Stimulated activated CD4-positive, alpha-beta T cell treated with anti-CD3 and anti-CD28 coated beads, Interleukin-4, amount 100 ng/mL, for 1 hour (primary cell): ENCODE measurements at places on chromosomes 6 and 20.
A peak's percentile ranks its signal among the peaks of the same experiment; 100 is the strongest.

DNA sequence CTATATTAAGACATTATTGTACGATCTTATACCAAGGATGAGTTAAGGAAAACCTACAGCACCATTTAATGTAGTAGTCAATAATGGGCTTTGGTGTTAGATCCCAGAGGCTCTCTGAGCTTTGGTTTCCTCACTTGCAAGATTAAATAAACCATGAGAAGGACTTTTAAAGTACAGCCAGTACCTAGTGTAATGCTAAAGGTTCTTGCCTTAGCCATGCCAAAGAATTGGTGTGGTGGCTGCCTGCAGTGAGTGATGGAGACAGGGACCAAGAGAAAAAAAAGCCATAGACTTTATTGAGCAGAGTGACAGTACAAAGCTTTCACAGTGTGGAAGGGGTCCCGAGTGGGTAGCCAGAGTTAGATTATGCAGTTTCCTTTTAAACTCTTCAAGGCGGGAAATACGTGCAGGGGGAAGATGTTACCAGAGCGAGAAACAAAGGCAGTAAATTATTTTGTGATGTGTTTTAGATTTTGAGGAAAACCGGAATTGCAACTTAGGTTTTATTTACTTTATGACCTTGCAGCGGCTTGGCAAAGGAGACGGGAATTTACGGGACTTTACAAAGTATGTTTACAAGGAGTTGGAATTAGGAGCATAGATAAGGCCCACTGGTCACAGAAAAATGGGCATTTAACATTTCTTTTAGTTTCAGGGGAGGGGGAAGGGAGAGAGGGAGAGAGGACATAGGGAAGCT lies 100.4 kb downstream of the MYO6 start:
- no peak for DNase-seq

DNA sequence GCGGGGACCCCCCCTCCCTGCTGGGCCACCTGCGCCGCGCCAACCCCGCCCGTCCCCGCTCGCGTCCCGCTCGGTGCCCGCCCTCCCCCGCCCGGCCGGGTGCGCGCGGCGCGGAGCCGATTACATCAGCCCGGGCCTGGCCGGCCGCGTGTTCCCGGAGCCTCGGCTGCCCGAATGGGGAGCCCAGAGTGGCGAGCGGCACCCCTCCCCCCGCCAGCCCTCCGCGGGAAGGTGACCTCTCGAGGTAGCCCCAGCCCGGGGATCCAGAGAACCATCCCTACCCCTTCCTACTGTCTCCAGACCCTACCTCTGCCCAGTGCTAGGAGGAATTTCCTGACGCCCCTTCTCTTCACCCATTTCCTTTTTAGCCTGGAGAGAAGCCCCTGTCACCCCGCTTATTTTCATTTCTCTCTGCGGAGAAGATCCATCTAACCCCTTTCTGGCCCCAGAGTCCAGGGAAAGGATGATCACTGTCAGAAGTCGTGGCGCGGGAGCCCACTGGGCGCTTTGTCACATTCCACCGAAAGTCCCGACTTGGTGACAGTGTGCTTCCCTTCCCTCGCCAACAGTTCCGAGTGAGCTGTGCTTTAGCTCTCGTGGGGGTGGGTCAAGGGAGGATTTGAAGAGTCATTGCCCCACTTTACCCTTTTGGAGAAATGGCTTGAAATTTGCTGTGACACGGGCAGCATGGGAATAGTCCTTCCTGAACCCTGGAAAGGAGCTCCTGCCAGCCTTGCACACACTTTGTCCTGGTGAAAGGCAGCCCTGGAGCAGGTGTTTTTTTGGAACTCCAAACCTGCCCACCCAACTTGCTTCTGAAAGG lies 2.1 kb downstream of the VEGFA start:
- peak; percentile 73 for DNase-seq

DNA sequence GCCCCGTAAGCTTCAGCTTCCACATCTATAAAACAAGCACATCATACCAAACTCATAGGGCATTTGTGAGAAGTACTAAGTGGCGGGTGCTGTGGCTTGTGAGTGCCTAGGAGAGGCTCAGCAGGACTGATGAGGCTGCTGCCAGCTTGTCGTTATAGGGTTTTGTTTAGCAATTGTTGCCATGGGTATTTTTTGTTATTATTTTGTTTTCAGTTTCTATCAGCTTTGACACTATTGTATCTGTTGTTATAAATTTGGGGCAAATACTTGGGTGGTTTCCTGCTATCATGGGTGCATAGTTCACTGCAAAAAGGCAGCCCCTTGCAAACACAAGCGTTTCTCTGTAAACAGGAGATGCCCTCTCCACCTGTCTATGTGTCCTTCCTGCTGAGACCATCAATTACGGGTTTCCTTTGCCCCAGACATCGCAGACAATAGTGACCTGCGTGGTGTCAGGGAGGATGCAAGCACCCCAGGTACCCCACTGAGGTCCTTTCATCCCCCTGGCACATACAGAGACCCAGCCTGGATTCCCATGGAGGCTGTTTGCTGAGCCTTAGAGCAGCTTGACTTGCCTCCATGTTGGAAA lies 3.1 kb upstream of the CCDC167 start:
- no peak for DNase-seq

- DNase-seq = no peak
Measured at GRCh38 chr6:154767003-154767723, 33.9 kb downstream of the SCAF8 start.

DNA sequence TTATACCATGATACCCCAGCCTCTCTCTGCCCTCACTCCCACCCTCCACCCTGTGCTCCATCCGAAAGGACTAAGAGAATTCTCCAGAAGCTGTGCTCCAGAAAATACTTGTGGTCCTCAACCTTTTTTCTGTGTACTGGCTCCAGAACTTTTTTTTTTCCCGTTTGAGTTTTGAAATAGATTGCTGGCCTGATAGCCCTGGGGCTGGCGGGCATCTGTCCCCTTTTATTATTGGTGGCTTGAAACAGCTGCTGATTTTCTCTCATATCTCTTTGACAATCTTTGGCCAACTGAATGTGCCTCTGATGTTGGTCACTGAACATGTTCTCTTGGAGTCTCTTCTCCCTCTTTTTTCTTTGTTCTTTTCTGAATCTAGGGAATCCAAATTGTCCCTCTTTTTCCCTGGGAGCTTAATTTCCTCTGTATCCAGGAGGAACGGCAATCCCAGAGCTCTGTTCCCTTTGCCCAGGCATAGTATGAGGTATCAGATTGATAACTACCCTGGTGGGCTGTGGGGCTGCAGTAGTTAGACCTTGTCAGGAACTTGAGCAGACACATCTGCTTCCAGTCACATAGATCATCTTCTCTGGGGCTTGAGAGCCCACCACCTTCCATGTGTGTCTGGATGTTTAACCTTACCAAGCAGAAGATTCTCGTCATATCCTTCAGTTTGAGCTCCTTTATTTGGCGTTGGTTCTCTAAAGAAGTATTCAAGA lies 1.6 kb downstream of the PPARD start:
- DNase-seq = no peak

GRCh38 chr6:64085126-64085525 lies 449.5 kb downstream of the PHF3 start:
- no peak for DNase-seq

- no peak for DNase-seq
Measured at GRCh38 chr6:117504478-117505144, 22.1 kb downstream of the DCBLD1 start.

- no peak for DNase-seq
Measured at GRCh38 chr6:19552076-19552475, 285.1 kb upstream of the ID4 start.

DNA sequence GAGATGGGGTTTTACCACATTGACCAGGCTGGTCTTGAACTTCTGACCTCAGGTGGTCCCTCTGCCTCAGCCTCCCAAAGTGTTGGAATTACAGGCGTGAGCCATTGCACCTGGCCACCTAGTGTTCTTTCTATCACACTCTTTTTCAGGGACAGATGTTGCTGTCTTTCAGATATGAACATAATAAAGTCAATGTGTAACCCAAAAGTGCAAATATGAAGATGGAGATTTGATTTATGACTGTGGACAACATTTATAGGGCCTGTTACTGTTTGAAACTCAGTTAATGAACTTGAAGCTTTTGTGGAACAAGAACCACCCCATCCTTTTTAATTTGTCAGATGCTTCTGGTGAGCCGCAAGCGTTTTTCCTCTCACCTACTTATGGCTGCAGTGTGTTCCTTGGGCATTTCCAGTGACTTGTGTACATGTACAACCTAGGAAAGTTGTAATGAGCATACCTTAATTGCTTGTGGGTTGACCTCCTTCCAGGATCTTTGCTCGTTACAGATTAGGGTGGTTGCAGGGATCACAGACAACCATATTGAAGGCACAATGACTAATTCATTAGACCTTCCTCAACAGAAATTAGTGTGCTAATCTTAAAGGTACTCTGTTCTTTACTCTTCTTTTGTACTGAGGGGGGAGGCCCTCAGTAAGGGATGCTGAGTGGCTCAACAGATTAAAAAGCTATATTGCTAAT lies 6.8 kb downstream of the TBPL1 start:
- no peak for DNase-seq

DNA sequence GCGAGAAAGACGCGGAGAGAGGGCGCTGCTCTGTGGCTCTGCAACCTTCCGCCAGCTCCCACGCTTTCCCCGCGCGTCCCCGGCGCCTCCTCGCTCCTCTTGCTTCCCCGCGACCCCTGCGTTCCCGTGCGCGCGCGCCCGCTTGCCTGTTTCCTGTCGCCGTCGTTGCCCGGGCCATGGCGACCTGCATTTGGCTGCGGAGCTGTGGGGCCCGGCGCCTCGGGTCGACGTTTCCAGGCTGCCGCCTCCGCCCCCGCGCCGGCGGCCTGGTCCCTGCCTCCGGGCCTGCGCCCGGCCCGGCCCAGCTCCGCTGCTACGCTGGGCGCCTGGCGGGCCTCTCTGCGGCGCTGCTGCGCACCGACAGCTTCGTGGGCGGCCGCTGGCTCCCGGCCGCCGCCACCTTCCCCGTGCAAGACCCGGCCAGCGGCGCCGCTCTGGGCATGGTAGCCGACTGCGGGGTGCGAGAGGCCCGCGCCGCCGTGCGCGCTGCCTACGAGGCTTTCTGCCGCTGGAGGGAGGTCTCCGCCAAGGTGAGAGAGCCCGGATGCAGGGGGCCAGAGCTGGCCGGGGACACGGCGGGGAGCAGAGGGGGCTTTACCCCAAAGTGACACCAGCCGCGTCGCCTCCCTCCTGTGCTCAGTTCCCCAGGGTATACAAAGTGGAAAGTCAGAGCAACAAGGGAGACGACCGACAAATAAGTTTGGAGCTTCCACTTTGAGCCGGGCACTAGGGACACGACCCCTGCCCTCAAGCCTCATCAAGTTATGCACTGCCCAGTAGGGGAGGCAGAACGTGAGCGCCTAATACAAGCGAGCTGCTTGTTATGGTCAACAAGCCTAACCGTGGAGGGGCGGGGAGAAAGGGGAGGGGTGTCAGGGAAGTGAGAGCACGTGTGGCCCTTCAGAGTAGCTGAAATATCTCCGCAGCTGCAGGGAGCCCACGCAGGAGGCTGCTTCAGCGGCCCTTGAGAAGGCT lies at the start of gene ALDH5A1:
TSS of gene ALDH5A1 (plus strand) at position 149 of the 975 bp plus-strand sequence. CDS start at position 177, 28 bp downstream.
- peak; percentile 85 for DNase-seq

DNA sequence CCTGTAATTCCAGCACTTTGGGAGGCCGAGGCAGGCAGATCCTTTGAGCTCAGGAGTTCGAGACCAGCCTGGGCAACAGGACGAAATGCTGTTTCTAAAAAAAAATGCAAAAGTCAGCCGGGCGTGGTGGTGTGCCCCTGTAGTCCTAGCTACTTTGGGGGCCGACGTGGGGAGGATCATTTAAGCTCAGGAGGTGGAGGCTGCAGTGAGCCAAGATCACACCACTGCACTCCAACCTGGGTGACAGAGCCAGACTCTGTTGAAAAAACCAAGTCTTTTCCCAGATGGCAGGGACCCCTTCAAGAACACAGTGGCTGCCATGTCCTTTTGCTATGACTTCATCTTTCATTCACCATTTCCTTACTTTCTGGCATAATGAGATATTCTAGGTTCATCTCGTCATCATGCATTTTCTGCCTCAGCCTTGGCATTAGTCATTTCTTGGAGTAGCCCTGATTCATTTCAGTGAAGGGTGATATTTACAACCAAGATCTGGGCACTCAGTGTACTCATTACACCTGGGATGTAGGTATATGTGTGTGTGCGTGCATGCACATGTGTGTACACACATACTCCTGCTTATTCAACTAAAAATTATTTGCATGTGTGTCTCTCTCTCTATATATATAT lies 61.4 kb upstream of the TOX2 start:
- no peak for DNase-seq

DNA sequence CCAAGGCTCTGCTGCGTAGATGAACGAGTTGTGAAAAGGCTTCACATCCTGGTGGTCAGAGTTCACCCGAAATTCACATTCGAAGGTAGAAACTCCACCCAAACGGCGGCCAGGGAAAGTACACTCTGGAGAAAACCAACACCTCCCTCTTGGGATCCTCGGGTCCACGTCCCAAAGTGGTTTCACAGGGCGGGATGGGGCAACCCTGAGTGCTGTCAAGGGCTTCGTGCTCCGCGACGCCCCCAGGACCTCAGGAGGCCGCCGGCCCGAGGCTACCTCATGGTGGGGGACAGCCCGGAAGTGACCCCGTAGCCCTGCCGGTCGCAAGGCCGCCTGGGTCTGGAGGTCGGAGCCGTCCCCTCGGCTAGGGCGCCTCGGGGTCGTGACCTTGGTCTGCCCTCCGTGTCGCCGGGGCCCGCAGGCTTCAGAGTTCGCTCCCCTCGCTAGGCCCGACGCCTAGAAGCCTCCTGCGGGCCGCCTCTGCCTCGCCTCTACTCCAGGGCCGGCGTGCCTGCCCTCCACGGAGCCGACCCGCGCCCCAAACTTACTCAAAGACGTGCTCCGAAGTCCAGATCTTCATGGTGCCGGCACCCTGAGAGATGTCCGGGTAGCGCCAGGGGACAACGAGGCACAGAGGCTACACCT lies at the start of gene PRELID3B:
TSS of gene PRELID3B (minus strand) at position 636 of the 645 bp plus-strand sequence. CDS start at position 580, 56 bp downstream.
- DNase-seq = no peak

DNA sequence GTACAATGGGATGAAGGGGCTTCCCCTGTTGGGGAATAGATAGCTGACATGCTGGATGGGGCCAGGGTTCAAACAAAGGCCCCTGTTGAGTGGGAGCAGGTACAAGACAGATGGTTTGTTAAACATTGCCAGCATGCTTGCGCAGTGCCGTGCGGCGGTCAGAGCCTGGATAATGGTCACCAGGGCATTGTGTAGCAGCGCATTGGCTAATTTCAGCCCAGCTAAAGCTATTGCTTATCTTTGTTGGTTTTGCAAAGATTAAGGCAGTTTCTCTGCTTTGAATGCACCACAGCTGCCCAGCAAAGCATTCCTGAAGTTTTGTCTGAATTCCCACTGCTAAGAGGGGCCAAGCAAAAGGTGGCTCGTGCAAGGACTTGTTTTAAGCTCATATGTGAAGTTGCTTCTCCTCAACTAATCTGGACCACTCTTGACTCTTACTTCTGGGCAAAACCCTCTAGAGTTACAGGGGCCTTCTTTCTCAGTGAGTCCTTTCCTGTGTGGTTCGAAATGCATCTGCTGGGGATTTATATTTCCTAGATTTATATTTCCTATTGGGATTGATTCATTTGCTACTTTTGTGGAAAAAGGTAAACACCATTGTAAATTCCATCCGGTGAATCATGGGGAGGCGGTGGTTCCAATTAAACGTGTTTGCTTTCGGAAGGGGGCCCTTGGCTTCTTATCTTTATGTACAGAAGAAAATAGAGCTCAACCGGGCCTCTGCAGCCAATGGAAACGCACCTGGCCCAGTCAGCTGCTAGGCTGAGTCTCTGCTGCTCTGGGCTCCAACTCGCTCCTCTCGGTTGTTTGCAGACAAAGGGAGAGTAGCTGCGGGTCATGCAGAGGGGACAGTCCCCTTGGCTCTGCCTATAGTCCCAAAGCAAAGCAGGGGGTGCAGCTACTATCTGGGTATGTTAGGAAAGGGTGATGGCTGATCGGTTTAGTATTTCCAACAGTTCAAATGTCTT lies 72.1 kb downstream of the FOXA2 start:
- DNase-seq = no peak

- no peak for DNase-seq
Measured at GRCh38 chr20:1242530-1242929, 16.7 kb downstream of the RAD21L1 start.

- no peak for DNase-seq
Measured at GRCh38 chr6:169534039-169534421, 167.8 kb downstream of the WDR27 start.
